ENCODE measurements at places on chromosomes 2 and 18.

DNA sequence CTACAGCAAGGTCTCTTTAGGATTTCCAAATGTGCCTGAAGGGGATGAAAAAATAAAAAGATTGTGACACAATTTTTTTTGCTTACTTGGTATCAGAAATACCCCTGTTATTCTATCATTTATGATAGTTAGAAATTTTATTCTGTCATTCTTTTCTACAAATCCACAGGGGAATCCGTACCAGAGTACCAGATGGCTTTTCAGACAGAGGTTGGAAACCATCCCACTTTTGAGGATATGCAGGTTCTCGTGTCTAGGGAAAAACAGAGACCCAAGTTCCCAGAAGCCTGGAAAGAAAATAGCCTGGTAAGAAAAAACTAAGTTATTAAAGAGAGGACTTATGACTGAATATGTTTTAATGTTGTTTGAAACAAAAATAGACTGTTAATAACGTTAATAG, 92.6 kb upstream of the FAM117B start:
- DNase-seq = no peak

DNA sequence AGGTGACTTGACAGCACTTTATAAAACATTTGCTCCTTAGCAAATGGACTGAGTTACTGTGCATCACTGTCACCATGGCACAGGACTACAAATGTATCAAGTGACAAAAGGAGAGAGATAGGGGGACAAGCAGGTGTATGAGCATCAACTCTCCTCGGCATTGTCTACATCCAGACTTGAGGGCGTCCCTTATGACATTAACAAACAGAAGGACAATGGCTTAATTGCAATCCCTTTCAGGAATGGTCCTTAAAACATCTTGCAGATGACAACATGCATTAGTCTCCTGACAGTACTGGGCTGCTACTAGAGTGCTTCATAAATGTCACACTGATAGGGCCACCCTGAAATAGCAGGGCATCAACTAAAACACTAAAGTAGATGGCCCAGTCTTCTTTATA, 198.8 kb downstream of the PDE1A start:
- DNase-seq = no peak

DNA sequence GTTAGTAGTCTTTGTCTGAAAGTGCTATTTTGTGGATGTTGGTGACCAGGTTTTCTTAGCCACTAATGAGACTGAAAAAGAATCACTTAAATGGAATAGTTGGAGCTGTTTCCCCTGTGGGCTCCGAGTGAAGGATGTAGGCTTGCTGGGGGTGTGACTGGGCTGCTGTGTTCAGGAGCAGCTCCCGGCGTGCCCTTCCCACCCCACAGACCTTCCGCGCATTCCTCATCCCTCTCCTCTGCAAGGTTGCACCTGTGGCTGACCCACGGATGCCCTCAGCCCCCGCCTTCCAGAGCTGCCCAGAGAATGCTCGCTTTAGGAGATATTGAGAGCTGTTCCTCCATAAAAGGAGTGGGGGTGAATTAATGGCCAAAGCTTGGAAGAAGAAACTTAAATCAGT, 174.3 kb downstream of the LDLRAD4 start:
- DNase-seq = peak; percentile 37

DNA sequence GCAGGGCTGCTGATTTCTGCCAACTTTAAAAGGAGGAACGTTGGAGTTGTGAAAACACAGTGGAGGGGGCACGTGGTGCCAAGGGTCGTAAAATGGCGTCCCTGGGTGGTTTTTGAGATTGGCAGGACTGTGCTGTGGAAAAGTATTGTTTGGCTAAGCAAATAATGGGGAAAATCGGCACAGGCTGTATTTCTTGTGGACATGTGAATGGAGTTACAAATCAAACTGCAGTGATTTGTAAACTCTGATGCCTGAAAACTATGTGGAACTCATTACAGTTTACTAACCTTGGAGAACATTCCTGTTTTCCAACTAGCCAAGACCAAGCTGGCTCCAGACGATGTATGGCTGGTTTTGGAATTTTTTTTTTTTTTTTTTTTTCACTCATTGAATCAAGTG, 68.7 kb downstream of the KCTD1 start:
- no peak for DNase-seq

DNA sequence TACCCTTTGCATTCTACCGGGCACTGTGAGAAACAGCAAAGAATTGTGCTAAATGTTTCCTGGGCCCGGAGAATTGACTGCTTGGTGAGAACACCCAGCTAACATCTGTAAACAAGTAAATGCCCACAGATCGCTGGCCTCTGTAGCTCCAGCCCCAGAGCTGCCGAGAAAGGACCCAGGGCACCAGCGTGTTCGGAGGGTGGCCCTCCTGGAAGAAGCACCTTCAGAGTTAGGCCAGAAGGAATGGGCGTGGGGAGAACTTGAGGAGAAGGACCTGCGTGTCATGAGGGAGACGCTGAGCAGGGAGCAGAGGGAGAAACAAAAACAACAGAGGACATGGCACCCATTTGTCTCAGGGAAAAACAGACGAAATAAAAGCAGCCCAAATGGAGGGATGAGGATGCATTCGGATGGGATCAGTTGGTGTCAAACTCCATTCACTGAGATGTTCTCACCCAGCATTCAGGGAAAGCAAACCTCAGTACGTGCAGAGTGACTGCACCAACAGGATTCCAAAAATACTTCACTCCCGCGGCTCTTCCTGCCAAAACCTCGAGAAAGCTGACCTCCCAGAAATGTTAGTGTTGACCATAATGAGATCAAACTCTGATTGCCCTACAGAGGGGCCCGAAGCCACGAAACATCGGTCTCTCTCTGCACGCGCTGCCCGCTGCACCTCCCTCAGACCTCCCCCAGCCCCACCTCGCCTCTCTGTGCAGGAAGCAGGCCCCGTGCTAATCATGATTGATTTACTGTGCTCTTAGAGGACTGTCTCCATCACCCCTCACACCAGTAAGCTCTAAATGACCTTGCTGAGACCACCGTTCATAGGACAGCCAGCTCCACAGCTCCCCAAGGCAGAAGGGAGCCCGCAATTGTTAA, 376.3 kb upstream of the SALL3 start:
- DNase-seq = no peak

DNA sequence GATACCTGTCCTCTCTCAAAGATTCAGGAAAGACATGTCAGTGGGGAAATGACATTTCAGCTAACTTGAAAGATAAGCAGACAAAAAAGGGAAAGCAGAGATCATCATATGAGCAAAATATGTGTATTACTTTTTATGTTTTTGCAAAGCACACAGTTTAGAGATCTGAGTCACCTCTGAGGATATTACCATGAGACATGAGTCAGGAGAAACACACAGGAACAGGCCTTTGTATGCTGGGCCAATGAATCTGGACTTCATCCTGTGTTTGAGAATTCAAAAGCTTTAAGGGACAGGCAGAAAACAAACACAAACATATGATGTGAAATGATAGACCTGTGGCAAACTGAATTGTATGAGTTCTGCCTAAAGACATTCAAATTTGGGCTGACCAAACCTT, 306.0 kb upstream of the EPC2 start:
- no peak for DNase-seq

DNA sequence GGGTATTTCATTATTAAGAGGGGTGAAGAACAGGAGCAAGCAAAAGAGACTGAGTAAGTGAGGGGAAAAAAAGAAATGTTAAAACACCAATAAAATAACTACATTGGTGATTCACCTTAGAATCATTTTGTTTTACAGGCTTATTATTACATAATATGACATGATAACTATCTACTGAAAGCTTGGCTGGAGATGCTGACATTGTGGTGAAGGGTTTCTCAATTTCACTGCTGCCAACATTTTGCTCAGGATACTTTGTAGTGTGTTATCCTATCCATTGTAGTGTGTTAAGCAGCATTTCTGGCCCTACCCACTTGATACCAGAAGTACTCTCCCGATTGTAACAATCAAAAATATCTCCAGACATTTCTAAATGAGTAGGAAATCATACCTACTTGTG, 1564.6 kb upstream of the NXPH2 start:
- no peak for DNase-seq

DNA sequence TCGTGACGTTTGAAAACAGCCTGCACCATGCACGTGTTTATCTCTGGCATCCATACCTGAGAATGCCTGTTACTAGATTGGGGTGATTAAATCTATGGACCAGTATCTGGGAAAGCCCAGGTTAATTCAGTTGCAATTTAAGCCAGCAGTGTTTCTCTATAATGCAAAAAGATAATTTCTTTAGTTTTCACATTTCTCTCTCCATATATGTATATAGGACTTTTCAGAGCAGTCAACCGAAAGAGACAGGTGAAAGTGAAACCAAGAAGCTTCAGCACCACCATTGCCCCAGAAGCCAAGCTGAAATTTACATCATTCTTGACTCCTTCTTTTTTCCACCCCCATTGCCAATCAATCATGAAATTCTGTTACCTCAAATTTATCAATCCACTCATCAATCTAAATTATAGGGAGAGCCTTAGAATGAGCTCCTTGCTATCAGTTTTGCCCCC, 2.7 kb upstream of the LRP2 start:
- no peak for DNase-seq

DNA sequence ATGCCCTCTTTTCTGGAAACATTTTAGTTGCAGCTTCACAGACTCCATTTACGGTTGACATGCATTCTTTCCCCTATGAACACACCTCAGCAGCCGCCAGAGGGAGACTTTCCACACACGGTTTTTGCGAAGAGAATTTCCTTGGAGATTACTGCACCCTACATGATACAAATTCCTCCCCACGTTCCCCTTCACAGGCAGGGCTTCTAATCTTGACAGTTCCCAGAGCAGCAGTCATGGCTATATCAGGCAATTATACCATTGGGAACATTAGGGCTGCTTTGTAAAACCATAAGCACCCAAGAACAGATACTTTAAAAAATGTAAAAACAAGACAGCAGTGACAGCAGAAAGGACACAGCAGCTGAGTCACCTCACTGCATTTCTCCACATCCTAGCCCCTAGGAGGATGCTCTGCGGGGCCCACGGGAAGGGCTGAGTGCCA, 253.8 kb downstream of the TGIF1 start:
- DNase-seq = no peak

- DNase-seq = no peak
Measured at GRCh38 chr18:8556424-8556823, 52.8 kb upstream of the RAB12 start.

DNA sequence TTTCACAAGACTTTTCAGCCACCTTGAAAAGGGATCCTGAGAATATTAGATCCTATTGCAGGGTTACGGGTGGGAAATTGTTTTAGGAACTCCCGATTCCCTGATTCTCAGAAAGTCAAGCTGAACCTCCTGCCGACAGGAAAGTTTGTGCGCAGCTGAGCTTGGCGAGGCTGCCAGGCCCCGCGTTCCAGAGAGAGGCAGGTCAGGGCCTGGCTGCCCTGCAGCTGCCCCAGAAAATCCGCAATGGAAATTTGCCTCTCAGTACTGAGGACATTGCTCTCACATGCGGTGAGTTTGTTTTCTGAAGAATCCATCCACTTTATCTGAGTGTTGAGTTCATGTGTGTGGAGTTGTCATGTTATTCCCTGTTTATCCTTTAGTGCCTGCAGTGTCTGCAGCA, 144.2 kb downstream of the RTP5 start:
- no peak for DNase-seq

- no peak for DNase-seq
Measured at GRCh38 chr2:2324119-2324518, 7.0 kb downstream of the MYT1L start.

DNA sequence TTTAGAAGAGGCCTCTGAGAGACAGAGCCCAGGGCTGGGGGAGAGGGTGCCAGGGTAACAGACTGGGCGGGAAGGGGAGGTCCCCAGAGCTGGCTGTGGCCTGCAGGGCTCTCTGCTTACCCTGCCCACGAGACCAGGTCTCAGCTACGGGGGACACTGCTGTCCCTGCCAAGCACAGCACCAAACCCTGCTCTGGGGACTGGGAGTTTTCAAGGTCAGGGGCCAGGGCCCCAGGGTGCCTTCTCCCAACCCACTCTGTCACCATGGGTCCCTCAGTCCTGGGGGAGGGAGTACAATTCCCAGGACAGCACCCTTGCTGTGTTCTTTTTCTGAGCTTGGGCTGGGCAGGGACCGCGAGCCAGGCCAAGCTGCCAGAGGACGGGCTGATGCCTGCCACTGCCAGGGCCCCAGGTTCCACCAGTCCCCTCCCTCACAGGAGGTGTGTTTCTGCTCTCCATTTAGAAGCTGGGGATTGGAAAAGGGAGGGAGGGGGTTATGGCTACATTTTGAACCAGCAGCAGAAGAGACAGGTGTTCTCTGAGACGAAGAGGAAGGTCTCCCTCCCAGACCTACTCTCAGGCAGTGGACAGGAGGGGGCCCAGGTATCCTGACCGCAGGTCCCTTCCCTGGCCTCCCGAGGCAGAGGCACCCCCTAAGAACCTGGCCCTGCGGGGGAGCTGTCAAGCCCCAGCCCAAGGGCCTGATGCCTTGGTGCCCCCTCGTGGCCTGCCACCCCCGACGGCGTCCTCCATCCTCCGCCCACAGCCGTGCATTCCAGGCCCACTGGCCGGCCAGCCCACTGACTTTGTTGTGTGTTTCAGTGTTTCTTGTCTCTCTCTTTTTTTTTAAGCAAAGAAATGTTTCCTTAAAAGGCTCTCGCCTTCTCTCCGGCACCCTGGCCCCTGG, 80.4 kb downstream of the TNS1 start:
- no peak for DNase-seq

GRCh38 chr2:168751104-168751740, 51.2 kb upstream of the NOSTRIN start:
- DNase-seq = no peak

DNA sequence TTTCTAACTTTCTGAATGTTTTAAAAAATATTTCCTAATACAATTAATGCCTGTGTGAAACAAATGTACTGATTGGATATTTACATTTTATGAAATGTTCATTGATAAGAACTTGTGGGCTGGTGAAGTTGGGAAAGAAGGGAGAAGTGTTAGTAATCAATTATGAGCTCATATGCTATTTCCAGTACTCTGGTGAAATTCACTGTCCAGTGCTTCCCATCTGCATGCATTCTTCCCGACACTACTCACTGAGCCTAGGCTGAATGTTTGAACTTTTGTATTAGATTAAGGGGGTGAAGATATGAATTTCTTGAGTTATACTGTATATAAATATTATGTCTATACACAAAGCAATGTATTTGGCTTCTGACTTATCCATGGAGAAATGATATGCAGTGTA, 36.0 kb downstream of the SKA1 start:
- DNase-seq = no peak

GRCh38 chr2:68236876-68237275, 15.5 kb downstream of the PPP3R1 start:
- no peak for DNase-seq

DNA sequence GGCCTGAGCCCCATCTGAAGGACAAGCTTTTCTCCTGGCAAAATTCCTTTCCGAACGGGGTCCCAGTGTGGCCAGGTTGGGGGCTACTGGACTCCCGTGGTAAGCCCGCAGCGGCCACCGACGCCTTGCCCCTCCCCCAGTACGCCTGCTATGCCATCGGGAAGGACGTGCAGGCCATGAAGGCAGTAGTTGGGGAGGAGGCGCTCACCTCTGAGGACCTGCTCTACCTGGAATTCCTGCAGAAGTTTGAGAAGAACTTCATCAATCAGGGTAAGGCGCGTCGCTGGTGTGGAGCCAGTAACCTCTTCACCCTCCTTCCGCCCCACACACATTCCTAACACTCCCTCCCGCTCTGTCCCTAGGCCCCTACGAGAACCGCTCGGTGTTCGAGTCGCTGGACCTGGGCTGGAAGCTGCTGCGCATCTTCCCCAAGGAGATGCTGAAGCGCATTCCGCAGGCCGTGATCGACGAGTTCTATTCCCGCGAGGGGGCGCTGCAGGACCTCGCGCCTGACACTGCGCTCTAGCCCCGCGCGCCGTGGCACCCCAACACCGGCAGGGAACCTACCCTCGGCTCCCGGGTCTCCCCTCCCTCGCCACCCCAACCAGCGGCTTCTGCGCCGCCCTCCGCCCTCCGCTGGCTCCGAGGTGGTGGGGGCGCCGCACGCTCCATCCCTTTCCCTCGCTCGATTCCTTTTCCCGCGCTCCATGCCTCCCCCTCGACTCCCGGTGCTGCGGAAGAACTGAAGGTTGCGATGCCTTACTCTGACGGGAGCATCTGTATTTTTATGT, 13.6 kb upstream of the ANKRD53 start:
- DNase-seq = peak; percentile 93

Measured in activated CD8-positive, alpha-beta memory T cell treated with anti-CD3 and anti-CD28 coated beads for 24 hours (primary cell).